Activated CD4-positive, alpha-beta T cell treated with anti-CD3 and anti-CD28 coated beads for 1 hour (primary cell): ENCODE measurements at places on chromosomes 16 and 17.

DNA sequence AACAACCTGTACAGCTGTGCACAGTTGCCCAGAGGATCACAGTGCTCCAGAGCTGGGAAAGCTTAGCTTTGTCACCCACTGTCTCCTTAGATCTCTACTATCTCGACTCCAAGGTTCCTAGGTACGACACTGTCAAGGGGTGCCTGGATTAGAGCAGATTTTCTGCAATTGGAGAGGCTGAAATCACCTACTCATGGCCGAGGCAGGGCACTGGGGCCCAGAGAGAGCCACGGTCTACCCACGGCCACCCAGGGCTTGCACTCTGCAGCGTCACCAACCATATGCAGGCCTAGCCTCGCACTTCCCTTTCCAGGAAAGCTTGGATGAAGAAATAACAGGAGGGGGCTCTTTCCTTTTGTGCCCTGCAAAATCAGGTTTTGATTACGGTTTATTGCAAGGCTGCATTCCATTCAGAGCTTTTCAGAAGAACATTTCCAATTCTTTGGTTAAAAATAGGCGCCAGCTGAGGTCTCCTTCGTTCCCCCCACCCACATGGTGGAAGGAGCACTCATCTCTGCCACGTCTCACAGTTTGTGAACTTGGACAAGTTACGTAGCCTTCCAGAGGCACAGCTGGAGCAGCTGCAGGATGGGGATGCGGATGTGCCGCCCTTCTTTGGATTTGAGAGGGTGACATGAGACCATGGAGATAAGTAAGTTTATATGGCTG is 80.0 kb downstream of the IRX5 start:
- DNase-seq = no peak

DNA sequence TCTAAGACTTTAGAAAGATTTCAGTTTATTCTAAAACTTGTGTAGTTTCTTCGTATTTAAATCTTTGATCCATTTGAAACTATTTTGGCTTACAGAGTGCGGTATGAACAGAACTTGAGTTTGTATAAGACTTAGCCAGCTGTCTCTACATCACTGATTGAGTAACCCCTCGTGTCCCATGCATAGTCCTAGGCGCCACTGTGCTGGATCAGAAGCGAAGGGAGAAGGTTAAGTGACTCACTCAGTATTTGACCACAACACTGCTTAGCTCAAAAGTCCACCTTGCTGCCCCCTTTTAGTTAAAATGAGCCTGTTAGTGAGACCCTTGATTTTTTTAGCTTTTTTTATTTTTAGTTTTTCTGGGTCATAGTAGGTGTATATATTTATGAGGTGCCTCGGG is 28.4 kb downstream of the CD300LB start:
- no peak for DNase-seq

DNA sequence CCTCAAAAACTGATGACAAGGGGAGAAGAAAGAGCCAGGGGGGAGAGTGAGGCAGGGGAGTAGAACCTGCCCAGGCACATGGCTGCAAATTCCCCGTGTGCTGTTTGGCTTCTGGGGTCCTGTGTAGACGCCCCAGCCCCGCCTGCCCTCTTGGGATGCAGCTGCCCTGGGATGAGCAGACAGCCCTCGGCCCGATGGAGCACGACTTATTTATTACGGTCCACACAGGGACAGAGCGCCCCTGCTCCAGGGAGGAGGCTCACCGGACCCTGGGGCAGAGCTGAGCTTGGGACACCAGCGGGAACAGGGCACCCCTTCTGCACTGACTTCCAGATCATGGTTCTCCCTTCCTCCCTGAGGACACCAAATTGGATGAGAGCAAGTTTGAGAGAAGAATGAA is 9.1 kb downstream of the LDHD start:
- DNase-seq = no peak

GRCh38 chr17:75602644-75603043 is 15.0 kb downstream of the MYO15B start:
- DNase-seq = no peak

GRCh38 chr17:4201226-4201625 is 58.2 kb downstream of the CYB5D2 start:
- no peak for DNase-seq
